Activated CD8-positive, alpha-beta memory T cell treated with anti-CD3 and anti-CD28 coated beads for 48 hours (primary cell): ENCODE measurements at places on chromosomes 5 and 9.

DNA sequence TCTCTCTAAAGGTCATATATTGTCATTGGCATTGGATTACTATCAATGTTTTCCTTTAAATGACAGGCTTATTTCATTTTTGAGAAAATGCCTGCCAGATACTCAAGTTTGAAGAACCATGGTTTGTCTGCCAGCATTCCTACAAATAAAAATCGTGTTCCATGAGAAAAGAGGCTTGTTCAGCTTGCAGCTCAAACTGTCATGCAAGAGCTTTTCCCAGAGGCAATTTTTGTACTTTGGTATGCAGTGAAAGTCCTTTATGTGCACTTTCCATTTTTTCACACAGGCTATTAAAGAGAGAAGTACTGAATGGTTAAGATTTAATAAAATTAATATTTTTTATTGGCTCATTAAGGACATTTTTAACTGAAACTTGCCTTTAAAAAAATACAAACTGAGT, 110.4 kb downstream of the FBXO4 start:
- DNase-seq = no peak

DNA sequence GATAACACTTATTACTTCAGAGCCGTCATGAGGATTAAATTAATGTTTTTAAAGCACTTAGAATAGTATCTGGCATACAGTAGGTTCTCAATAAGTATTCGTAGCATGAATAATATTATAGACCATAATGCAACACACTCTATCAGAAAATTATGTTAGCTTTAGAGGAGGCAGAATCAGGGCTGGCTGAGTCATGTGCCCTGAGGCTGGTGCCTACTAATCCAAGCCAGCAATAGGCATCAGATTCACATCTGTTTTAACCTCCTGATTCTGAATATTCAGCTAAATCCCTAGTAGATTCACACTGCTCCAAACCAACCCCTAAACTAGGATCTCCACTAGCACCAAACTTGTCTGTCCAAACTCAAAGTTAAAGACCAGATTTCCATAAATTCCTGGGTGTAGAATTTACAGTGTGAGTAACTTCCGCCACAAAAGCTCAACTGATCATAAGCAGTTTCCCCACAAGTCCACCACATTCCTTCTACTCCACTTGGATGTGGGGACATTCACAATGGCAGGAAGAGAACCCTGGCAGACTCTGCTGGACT, 170.0 kb upstream of the DAPK1 start:
- no peak for DNase-seq

DNA sequence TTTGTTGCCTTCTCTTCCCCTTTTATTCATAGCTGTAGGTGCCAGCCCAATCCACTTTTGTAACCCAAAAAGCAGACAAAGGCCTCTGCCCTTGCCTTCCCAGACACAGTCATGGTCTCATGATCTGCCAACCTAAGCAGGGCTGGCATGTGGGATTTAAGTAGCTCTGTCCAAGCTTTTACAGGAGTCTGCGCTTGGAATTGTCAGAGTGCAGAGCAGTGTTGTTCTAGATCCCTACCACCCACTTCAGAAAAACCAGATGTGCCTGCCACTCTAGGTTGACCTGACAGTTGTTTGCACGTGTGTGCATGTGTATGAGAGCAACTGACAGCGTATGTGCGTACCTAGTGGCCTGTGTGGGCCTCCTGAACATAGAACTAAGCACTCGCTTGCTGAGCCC, 87.8 kb upstream of the SPRY4 start:
- no peak for DNase-seq

GRCh38 chr5:169044962-169045361, 256.0 kb downstream of the SLIT3 start:
- DNase-seq = no peak

DNA sequence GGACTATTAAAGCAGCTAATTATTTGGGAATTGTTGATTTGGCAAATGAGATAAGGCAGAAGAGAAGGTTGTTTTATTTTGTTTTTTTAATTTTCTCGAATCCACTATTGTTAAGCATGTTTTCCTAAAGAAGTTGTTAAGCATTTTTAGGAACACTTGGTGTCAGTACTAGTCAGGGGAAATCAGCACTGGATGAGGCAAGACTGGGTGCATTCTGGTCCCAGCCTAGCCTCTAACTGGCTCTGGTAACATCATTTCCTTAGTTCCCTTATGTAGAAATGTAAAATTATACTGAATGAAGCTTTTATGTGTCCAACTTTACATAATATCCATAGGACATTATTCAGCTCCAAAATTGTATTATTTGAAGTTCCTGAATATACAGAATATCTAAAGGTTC, 196.1 kb downstream of the PCSK5 start:
- no peak for DNase-seq

DNA sequence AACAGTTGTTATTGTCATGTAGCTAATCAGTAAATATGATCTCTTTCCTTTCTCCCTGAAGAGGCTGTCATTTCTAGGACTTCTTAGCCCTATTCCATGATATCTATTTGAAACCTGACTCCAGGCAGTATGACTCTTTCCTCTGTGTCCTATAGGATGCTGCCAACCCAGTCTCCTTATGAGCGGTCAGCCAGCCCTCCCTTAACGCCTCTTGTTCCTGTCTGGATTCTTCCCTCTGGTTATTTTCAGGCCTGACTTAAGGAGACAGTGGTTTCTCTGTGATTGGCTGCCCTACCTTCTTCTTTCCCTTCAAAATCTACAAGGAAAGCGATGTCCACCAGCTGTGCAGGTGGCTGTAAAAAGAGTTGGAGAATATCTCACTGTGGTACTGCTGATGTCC, 19.4 kb upstream of the C5orf63 start:
- DNase-seq = no peak

DNA sequence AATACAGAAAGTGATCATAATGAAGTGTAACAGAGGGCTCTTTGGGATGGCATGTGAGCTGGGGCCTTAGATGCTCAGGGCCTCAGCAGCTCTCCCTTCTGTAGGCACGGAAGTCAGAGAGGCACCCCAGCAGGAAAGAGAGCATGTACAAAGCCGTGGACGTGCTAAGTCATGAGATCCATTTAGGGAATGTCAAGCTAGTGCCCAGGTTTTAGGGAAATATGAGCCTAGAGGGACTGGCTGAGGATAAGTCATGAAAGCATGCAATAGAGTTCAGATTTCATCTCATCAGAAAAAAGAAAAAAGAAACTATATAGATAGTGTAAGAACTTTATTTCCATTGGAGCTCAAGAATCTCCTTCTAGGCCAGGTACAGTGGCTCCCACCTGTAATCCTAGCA, 379.5 kb upstream of the KLF4 start:
- DNase-seq = no peak

- DNase-seq = no peak
Measured at GRCh38 chr9:110776221-110776620, 107.6 kb downstream of the MUSK start.

DNA sequence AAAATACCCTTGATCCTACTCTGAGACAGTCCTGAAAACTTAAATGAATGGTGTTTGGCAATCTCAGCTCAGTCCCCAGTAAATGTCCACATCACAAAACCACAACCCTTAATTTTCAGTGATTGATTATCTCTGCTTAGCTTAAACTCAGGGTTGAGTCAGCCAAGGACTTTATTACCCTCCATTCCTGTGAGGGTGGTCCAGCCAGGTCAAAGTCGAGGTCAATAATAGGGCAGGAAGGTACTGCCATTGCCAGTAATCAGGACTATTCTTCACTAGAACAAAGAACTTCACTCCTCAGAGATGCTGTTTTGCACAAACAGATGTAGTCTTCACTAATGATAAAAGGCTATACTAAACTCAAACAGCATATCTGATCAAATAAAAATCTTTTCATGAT, 499.4 kb downstream of the ISL1 start:
- DNase-seq = no peak

DNA sequence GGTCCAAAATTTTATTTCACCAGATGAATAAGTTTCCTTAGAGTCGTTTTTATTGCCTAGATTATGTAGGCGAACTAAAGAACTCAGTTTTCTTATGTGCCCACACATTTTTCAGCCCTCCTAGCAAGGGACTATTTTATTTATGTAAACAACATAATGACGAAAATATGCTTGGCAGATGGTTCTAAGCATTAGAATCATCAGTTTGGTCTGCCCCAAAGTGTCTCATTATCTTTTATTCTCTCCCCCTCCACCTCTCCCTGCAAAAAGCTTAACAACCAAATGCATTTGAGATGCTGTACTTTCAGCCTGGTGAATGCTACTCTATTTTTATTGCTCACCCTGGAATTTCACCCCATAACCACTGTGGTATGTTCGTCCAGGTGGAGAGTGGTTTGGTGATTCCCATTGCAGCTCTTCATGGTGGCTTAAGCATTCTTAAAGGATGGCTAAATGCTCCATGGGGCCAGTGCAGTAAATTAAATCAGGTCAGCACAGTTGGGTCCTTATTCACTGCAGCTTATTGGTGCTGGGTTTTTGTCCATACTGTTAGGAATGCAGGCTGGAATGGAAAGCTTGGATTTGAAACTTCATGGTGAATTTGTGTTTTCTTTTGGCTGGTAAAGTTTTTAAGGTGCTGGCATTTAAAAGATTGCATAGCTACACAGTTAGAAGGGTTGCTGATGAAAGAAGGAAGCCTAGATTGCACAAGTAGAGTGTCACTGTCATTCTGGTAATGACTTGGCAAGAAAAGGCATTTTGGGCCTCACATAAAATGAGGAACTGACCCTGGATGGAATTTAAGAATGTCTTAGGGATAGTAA, 39.2 kb downstream of the TLE4 start:
- DNase-seq = no peak

DNA sequence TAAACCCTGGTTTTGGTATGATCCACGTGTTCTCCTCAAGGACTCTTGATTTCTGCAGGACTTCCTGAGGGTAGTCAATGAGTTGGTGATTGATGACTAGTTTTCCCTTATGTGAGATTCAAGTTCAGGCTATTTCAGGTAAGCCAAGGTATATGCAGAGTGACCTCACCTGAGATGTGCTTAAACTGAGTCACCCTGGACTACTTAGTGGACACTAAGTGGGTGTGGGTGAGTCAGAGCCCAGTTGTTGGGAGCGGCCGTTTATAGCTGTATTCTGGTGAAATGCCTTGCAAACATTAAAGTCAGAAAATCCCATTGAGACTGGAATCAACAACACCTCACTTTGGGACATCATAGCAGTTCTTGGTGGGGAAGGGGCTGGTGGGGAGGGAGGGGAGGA, 62.9 kb downstream of the SLC28A3 start:
- DNase-seq = no peak

GRCh38 chr9:16553869-16554540, 316.5 kb downstream of the BNC2 start:
- no peak for DNase-seq

- no peak for DNase-seq
Measured at GRCh38 chr5:177536386-177536785, 18.0 kb downstream of the FAM193B start.

- DNase-seq = no peak
Measured at GRCh38 chr5:116543501-116543900, 31.1 kb downstream of the SEMA6A start.

DNA sequence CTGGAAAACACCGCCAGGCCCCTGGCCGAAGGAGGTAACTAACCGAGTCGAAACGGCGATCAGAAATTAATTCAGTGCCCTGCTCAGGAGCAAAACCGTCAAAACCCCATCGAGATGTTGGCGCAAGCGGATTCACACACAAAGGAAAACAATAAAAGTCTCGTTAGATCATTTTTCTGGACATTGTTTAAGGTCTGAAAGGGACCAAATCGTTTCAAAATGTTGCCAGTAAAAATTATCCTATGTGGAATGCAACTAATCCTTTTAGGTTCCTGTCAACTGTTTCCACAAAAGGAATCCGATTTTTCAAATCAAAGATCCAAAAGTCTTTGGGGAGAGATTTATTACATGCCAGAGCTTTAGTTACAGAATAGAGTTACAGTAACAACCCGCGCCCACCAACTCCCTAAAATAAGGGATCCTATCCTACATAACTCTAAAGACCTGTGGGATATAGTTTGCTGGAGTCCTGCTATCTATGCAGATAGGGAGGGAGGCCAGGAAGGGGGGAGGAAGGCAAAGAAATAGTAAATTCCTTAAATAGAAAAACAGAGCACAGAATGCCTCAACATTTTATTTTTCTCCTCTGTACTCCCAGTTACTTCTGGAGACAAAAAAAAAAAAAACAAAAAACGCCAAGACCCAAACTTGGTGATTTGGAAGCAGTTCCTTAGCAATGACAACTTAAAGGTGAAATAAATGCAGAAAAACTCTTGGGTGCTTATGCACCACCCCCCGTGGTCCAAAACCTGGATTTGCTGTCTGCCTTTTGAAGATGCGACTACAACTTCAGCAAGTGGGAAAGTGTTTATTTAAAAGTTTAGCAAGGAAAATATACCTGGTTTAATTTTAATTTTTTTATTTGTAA, 10.6 kb downstream of the FOXD1 start:
- DNase-seq = no peak

- DNase-seq = no peak
Measured at GRCh38 chr5:175724314-175725275, 66.7 kb downstream of the HRH2 start.

DNA sequence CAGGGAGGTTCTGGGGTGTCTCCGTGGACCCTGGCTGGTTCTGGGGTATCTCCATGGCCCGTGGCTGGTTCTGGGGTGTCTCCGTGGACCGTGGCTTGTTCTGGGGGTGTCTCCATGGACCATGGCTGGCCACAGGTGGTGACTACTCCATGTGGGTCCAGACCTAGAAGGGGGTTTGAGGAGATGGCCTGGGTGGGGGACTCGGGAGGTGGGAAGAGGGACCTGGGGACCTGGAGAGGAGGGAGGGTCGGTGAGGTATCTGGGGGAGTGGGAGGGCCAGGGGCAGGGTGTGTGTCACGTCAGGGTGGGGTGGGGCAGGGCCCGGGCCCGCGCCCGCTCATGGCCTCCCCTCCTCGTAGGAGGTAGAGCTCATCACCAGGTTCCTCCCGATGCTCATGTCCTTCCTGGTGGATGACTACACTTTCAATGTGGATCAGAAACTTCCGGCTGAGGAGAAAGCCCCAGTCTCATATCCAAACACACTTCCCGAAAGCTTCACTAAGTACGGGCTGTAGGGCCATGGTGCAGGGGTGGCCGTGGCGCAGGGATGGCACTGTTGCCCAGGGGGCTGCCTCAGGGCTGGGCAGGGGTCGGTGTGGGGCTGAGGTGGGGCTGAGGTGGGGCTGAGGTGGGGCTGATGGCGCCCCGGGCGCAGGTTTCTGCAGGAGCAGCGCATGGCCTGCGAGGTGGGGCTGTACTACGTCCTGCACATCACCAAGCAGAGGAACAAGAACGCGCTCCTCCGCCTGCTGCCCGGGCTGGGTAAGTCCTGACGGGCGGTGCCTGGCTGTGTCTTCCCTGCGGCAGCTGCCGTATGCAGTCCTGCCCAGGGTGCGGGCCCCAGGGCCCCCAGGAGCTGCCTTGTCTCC, 10.7 kb upstream of the TOR4A start:
- DNase-seq = no peak

GRCh38 chr9:38621434-38622287, 1.3 kb upstream of the ANKRD18A start:
- peak; percentile 12 for DNase-seq

- DNase-seq = no peak
Measured at GRCh38 chr9:21381448-21382339, 3.5 kb downstream of the IFNA2 start.

GRCh38 chr5:122182491-122182921, 53.2 kb downstream of the ZNF474 start:
- no peak for DNase-seq
